ENCODE measurements at places on chromosomes 16 and 17.
A peak's percentile ranks its signal among the peaks of the same experiment; 100 is the strongest.

DNA sequence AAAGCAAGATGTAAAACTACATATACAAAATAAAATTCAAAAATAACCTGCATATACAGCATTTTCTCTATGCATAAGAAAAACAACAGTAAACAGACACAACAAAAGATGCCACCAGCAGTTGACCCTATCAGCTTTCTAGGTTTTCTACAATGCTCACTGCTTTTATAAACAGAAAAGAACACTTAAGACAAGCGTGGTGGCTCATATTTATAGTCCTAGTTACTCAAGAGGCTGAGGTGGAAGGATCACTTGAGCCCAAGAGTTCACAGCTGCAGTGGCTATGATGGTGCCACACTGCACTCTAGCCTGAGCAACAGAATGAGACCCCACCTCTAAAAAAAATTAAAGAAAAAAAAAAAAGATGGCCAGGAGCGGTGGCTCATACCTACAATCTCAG is 46.5 kb upstream of the ATP2A3 start:
- no peak for DNase-seq

DNA sequence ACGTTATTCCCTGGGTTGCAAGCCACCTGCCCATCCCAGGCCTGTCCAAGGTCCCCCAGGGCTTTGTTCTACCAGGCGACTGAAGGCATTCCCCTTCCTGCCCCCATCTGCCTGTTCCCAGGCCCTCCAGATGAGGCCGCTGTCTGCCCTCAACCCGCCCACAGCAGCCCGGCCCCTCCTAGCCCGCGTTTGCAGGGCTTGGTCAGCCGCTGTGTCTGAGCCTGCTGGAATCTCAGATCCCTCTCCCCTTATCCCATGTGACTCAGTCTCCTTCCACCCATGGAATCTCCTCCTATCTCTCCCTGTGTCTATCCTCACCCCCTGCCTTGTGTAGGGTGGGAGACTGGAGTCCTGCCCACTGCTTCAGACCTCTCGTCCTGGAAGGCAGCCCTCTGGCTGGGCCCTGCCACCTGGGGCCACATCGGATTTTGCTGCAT is 186.0 kb upstream of the TNRC6C start:
- peak; percentile 82 for DNase-seq

DNA sequence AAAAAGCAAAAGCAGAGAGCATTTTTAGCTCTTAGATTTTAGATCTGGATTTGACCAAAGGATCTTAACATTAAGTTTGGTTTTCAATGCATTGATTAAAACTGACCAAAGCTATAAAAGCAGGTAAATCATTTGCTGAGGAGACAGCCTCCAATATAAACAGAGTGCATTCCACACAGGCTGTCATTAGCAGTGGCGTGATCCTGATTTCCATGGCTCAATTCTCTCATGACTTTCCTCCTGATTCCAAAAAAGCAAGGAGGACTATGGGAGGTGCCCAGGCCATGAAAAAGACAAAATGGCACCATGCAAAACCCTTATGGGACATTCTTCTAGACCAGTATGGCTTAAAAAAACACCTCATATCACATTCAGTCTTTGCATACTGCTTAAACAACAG is 53.5 kb downstream of the PARN start:
- no peak for DNase-seq

DNA sequence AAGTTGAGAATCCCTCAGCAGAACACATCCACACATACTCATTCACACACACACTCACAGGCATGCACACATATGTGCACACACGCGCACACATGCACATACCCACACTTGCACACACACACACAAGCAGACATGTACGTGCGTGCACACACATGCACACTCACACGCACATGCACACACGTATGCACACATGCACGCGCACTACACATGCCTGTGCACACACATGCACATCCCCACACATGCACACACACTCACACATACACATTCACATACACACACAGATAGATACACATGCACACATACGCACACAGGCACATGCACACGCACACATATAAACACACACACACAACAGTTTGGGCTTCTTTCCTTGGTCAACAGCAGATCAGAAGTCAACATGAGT is 24.0 kb downstream of the GSG1L start:
- no peak for DNase-seq

- DNase-seq, result no peak
These were observed 23.7 kb downstream of the SLC43A2 start for GRCh38 chr17:1604831-1605528.

GRCh38 chr17:19630661-19631060 is 17.9 kb upstream of the ALDH3A2 start:
- DNase-seq, result no peak

- DNase-seq, result no peak
These were observed 52.6 kb upstream of the DYNLRB2 start for GRCh38 chr16:80488167-80488566.

All from NCI-H524 (cell line).